ENCODE measurements at places on chromosomes 13 and 19. TPM values are rescaled to one million over a fixed set of nuclear protein-coding genes. Genes with fewer than 3 reads are reported as not detected.

DNA sequence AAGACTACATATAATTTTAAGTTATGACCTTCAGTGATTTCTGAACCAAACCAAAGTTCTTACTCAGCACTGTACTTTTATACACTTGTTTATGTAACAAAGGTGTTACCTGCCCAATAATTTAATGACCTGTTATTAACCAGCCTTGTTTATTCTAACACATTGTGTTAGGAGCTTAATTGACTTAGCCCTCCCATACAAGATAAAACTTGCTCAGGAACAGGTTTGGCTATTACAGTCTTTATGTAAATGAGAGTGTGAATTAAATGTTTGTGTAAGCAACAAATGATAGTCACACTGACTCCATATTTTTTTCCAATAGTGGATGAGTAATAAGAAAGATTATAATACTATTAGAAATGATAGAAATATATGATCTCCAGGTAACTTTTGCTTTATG lies 51.8 kb upstream of the MYCBP2 start:
- no peak for DNase-seq

Gene KIR3DL1
- not detected for total RNA-seq

Gene KLK12
- total RNA-seq: not detected

DNA sequence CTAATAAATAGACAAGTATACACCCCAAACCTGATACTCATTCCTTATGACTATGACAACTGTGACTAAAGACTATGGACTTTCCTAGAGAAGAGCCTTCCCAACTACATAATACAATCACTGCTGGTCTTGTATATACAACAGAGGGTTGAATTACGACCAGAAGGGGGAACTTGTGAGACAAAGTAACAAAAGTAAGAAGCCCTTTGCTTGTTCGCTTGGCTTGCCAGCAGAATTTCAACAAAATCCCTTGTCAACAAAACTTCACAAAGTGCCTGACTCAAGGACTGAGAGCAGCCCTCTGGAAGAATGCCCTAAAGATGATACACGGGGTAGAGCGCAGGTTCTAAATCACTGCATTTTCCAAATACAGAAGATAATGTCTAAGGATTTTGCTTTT lies 99.4 kb downstream of the WASF3 start:
- no peak for DNase-seq

DNA sequence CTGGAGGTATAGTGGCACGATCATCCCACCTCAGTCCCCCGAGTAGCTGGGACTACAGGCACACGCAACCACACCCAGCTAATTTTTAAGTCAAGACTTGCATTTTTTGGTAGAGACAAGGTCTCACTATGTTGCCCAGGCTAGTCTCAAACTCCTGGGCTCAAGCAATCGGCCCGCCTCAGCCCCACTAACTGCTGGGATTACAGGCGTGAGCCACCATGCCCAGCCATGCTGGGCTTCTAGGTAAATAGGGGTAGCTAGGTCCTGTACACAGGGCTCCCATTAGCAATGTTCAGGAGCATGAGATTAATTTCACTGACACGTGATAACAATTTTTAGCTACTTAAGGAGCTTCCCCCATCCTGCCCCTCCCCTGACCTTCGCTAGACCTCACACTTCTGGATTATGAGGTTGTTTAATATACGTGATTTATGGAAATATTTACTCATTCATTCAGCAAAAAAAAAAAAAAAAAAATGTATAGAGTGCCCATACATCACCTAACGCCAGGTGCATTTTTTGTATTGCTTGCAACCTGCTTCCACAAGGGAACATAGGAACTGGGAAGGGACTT lies 19.2 kb downstream of the TMEM272 start:
- DNase-seq: no peak

Gene SUPT5H
- total RNA-seq: 67.0 TPM

- DNase-seq: no peak
Observed at GRCh38 chr13:112605531-112605990, 17.6 kb upstream of the TUBGCP3 start.

- DNase-seq: no peak
Observed at GRCh38 chr19:34575206-34575605, 93.6 kb downstream of the WTIP start.

DNA sequence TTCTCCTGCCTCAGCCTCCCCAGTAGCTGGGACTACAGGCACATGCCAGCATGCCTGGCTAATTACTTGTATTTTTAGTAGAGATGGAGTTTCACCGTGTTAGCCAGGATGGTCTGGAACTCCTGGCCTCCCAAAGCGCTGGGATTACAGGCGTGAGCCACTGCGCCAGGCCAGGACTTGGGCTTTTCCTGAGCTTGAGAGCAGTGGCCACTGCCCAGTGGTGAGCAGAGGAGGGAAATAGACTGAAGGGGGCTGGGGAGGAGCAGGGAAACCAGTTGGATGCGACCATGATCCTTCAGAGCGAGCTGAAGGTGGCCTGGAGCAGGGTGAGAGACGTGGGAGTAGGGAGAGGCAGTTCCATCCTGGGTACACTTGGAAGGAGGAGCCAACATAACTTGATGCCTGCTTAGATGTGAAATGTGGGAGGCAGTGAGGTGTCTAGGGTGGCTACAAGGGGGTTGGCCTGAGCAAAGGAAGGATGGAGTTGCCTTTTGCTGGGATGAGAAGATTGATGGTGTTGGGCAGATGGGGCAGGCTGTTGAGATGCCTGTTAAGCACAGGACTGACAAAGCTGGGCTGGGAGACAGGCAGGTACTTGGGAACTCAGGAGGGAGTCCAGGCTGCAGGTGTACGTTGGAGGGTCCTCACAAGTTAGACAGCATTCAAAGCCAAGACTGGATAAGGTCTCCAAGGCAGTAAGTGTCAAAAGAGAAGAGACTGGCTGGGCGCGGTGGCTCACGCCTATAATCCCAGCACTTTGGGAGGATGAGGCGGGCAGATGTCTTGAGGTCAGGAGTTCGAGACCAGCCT lies 31.8 kb downstream of the KCTD15 start:
- DNase-seq: peak; percentile 45

DNA sequence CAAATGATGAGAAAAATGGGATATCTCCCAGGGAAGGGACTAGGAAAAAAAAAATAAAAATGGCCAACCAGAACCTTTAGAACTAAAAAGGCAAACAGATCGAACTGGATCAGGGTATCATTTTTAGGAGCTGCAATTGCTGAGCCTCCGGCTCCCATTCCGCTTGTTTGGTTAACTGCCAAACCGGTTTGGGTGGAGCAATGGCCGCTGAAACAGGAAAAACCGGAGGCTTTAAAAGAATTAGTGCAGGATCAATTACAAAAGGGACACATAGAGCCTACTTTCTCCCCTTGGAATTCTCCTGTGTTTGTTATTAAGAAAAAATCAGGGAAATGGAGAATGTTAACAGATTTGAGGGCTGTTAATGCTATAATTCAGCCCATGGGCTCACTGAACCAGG lies 12.7 kb upstream of the ZNF443 start:
- DNase-seq: no peak

DNA sequence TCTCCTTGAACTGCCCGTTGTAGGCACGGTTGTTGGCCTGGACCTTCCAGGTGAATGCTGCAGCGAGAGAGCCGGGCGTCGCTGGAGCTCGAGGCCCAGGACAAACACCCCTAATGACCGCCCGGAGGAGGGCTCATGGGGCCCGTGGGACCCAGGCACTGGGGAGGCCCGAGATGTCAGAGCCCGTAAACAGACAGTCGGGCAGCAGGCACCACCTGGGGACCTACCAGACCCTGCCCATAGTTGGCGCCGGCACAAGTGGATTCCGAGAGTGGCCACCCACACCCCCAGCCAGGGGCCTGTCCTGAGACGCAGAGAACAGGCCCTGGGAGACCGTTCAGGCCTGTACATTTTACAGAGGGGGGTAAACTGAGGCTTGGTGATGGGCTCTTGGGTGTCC lies 2.4 kb downstream of the ATP8B3 start:
- DNase-seq: no peak

DNA sequence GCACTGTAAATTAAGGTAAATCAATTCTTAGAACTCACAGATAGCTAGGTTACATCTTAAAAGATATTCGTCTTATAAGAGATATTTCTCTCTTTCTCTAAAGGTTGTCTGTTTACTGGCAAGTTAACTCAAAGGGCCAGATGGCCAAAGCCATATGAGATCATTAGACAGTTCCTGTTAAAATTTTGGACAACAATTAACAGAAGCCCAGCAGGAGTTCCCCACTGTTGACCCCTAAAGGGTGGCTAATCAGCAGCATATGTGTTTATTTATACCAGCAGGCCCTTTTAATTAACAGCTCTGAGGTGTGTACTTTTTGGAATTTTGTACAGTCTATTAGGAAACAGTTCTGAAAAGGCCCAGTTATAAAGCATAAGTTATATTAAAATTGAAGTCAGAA lies 245.8 kb downstream of the LIG4 start:
- no peak for DNase-seq

Gene IL4I1
- total RNA-seq: 1.1 TPM

DNA sequence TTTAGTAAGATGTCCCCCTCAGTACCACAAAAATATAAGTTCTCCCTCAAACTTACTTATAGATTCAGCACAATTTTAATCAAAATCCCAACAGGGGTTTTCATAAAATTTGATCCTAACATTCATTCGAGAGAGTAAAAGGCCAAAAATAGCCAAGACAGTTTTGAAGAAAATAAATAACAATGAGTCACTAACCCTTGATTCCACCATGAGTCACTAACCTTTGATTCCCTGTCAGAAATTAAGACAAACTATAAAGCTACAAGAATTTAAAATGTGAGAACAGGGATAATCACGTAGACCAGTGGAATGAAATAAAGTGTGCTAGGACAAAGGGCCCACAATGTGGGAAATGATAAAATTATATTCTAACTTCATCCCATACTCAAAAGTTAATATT lies 320.3 kb downstream of the SUCLA2 start:
- DNase-seq: no peak

- DNase-seq: no peak
Observed at GRCh38 chr19:46718934-46719622, 2.2 kb upstream of the PRKD2 start.

Gene IGFL1
- total RNA-seq: not detected

DNA sequence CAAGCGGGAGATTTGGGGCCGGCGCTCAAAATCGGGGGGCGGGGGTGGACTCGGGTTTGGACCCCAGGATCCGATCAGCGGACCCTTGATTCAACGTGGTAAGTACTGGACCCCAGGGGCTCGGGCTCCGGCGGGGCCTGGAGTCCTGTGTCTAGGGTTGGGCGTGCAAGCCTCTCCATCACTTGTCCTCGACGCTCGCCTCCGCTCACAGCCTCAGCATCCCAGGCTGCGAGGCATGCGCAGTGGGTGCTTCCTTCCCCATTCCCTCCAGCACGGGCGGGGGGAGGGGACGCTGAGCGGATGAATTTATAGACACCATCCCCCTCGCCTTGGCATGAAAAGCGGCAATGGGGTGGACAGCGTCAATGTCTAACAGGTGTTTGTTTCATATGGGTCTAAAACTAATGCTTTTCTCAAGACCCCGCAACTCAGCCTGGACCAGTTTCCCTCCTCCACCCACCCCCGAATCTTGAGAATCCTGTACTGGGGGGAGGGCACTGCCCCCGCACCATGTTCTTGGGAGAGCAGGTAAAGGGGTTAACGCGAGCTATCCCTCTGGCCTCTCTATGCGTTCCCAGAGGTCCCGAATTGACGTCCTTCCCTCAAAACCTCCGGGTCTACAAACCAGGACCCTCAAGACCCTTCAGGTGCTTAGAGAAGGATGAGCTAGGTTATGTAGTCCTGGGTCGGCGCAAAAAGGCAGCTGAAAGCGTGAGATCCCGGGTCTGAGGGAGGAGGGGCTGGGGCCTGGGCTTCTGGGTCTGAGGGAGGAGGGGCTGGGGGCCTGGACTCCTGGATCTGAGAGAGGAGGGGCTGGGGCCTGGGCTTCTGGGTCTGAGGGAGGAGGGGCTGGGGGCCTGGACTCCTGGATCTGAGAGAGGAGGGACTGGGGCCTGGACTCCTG lies 579 bp downstream of the CPT1C start:
- DNase-seq: no peak

DNA sequence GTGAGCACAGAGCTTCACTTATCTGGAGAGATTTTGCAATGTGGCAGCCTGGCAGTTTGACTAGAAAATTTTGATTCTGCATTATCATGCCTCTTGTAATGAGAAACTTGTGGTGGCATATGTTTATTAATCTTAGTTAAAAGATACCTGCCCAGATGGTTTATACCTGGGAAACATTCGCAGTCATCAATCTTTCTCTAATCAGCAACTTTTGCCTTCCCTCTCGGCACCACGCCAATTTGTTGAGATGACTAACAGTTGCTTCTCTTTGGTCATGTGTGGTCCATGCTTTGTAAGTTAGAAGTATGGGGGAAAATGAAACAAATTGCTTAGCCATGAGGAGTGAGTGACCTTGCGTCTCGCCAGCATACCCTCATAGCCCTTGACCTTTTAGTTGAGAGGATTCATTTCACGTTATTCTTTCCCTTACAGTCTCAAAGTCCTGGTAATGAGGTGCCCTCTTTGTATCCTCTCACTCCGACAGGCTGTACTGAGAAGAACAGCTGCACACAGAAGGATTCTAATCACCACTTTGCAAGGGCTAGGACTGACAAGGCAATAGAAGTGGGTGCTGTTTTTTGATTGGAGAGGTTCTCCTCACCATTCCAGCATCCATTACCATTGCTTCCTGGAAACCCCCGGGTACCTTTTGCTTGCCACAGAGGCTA lies 201.4 kb downstream of the OXGR1 start:
- no peak for DNase-seq

- no peak for DNase-seq
Observed at GRCh38 chr13:46192412-46192811, 10.4 kb upstream of the LCP1 start.

GRCh38 chr13:35630551-35631275 lies 154.2 kb upstream of the MAB21L1 start:
- no peak for DNase-seq

Gene IZUMO2
- not detected for total RNA-seq

Gene NDUFA13
- 217 TPM for total RNA-seq

Gene OR7E24
- total RNA-seq: not detected

DNA sequence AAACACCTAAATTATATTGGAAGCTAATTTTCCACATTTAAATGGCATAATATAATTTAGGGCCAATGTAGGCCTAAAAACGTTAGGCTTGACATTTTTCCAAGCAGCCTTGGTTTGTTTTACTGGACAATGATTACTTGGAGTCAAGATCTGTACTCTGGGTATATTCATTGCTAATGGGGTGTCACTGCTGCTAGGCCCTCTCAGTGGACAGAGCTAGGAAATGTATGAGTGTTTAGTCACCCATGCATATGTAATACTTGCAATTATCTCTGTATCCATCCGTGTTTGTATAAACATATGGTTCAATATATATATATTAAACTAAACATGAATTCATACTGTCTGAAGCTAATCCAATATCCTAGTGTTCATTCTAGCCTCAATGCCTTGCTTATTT lies 598.1 kb downstream of the DCT start:
- no peak for DNase-seq

- no peak for DNase-seq
Observed at GRCh38 chr13:32153056-32153455, 121.5 kb downstream of the FRY start.

Measured in posterior vena cava (tissue), 2 donors.